ENCODE measurements at places on chromosomes 4 and X. TPM values are rescaled to one million over a fixed set of nuclear protein-coding genes. Genes with fewer than 3 reads are reported as not detected.

The RBM3 gene
- total RNA-seq: 153 TPM

The MAP7D2 gene
- 0.23 TPM for total RNA-seq

The FOXR2 gene
- total RNA-seq: not detected

The AFF2 gene
- total RNA-seq: 2.9 TPM

The MTNR1A gene
- not detected for total RNA-seq

The MAGEB1 gene
- total RNA-seq: not detected

The NELFA gene
- total RNA-seq: 32.6 TPM

Measured in ovary (tissue), 10 donors.